ENCODE measurements at places on chromosomes 11 and 22.

- DNase-seq: no peak
These were observed 55.4 kb upstream of the NECTIN1 start for GRCh38 chr11:119784421-119784820.

DNA sequence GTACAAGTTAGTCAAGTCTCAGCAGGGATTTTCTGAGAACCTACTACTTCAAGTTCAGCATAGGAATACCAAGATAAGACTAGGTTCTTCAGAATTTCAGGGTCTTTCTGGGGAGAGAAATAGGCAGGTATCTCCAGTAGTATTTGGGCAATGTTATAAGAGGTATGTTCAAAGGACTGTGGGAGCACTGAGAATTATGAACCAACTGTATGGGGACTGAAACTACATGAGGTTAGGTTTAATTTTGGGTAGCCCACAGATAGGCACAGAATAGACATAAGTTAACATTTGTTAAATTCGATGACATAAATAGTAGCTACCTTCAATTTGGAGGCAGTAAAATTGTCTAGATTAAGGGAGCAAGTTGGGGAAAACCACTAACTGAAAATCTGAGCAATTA lies 9.2 kb upstream of the GAB2 start:
- no peak for DNase-seq

DNA sequence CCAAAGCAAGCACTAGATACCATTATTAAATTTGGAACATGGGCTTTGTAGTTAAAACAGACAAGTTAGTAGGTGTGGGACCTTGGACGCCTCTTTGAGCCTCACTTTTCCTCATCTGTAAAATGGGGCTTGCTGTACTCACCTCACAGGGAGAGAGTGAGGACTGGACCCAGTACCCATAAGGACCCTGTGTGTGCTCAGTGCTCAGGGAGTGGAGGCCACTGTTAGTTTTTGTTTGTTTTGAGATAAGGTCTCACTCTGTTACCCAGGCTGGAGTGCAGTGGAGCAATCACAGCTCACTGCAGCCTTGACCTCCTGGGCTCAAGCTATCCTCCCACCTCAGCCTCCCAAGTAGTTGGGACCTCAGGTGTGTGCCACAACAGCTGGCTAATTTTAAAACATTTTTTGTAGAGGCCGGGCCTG lies 8.9 kb downstream of the RAPSN start:
- DNase-seq: no peak

DNA sequence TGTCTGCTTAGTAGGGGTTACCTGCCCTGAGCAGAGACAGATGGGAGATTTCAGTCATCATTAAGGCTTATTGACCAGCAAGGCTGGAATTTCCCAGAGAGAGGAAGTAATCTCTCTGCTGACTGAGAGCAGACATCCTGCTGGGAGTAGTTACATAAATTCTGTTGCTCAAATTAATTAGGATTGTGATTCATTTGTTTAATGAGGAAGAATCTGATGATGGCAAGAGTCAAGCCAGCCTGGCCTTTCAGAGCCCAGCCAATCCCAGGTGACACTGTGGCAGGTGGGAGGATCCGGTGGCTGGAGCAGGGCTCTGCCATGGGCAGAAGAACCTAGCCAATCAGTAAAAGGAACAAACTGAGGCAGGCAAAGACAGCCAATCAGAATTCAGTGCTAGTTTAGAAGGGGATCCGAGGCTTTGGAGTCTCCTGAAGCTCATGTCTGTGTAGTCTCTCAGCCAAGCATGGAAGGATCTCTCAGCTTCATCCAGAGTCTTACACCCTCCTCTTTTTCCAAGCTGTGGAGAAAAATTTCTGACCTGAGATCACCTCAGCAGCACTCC lies 61.2 kb upstream of the CHST1 start:
- no peak for DNase-seq

DNA sequence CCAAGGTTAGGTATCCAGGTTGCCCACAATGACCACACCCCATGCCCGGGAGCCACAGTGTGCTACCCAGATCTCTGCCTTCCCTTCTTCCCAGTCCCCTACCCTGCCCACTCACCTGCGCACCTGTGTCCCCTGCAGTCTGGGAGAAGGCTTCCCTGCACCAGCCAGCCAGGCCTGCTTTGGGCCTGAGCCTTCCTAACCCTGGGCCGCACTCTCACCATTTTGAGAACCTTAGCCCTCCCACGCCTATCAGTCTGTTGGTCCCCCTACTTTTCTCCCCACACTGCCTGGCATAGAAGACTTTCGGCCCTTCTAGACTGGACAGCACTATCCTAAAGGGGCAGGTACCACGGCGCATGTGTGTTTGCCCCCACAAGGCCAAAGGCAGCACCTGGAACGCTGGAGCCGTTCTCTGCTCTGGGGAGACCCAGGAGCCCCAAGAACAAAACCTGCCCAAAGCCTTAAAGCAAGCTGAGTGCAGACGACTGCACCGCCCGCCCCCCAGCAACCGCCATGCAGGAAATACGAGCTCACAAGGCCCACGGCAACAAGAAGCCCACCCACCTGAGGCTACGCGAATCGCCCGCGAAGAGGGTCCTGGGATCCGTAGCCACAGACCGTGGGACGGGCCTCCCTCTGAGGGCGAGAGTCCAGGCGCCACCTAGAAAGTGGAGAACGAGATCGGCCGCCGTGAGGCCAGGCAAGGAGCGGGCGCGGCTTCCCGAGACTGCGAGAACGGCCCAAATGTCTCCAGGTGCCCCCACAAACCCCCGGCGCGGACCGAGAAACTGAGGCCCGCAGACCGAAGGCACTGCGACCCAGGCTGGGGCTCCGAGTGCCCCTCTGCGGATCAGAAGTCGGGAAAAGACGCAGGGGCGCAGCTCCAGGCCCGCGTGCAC lies 546 bp downstream of the GNB1L start:
- DNase-seq: no peak

DNA sequence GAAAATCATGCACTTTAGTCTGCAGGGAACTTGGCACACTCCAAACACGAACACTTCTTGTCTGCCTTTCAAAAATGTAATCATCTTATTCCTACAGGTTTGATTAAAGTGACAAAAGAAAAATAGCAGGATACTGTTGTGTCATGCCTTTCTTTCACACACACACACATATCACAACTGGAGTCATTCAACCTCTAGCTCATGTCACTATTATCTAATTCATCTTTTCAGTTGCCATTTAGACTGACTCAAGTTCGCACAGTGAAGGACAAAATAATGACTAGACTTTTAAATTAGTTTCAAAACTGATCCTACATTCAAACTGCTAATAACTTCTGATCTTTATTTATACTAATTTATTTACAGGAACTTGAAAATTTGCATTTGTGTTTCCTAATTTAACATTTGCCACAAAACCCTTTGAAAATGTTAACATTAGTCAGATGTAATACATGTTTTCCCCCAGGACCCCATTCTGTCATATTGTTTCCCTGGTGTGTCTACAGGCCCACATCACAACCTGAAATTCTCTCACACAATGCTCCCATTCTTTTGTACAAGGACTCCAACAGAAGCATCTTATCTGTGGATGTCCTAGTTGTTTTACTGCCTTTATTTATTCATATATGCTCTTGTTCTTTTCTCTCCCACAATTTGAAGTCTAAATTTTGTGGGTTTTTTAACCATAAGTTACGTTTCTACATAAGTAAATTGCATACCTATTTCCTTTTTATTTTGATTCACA lies 171.1 kb downstream of the GRIA4 start:
- DNase-seq: no peak
